ENCODE measurements at places on chromosomes 4 and X. TPM values are rescaled to one million over a fixed set of nuclear protein-coding genes. Genes with fewer than 3 reads are reported as not detected.

FATE1 gene
- total RNA-seq = not detected

MAD2L1 gene
- total RNA-seq = 28.1 TPM

HSFX2 gene
- total RNA-seq = 0.09 TPM

AVPR2 gene
- not detected for total RNA-seq

DGAT2L6 gene
- not detected for total RNA-seq

NEXMIF gene
- total RNA-seq = 0.42 TPM

MAOA gene
- total RNA-seq = 41.0 TPM

AMOT gene
- total RNA-seq = 1.5 TPM

ANOS1 gene
- total RNA-seq = 1.6 TPM

CT45A5 gene
- total RNA-seq = not detected

SOD3 gene
- total RNA-seq = 5.8 TPM

PABPC5 gene
- 0.17 TPM for total RNA-seq

SPOCK3 gene
- total RNA-seq = 0.08 TPM

ARAF gene
- total RNA-seq = 32.4 TPM

ABCG2 gene
- 23.6 TPM for total RNA-seq

ADGRG4 gene
- not detected for total RNA-seq

HPGD gene
- 113 TPM for total RNA-seq

JCHAIN gene
- total RNA-seq = 2.1 TPM

CXCL3 gene
- total RNA-seq = 0.51 TPM

KCTD8 gene
- not detected for total RNA-seq

ARHGAP36 gene
- not detected for total RNA-seq

TEX13B gene
- not detected for total RNA-seq

XAGE2 gene
- total RNA-seq = not detected

UGT2B7 gene
- total RNA-seq = 185 TPM

TCEAL1 gene
- total RNA-seq = 5.0 TPM

CSAG3 gene
- total RNA-seq = not detected

MAGEB2 gene
- not detected for total RNA-seq

DYNLT3 gene
- total RNA-seq = 9.5 TPM

PGRMC1 gene
- total RNA-seq = 314 TPM

SPANXA2 gene
- total RNA-seq = not detected

AGTR2 gene
- total RNA-seq = not detected

TXK gene
- total RNA-seq = 1.2 TPM

ARHGAP10 gene
- total RNA-seq = 13.0 TPM

TMEM33 gene
- 28.8 TPM for total RNA-seq

FAM13A gene
- 14.9 TPM for total RNA-seq

EFHC2 gene
- 0.08 TPM for total RNA-seq

RASSF6 gene
- total RNA-seq = 0.08 TPM

CXCL11 gene
- total RNA-seq = 0.79 TPM

XPNPEP2 gene
- 2.1 TPM for total RNA-seq

EPHA5 gene
- total RNA-seq = not detected

RPA4 gene
- 2.5 TPM for total RNA-seq

GLOD5 gene
- total RNA-seq = 0.67 TPM

HTR2C gene
- total RNA-seq = not detected

ACE2 gene
- 0.67 TPM for total RNA-seq

NUDT11 gene
- total RNA-seq = 0.08 TPM

UCP1 gene
- total RNA-seq = not detected

CPE gene
- 5.6 TPM for total RNA-seq

GRID2 gene
- total RNA-seq = not detected

PAGE4 gene
- total RNA-seq = not detected

USP51 gene
- total RNA-seq = 6.7 TPM

LRP2BP gene
- total RNA-seq = 0.17 TPM

TLR8 gene
- total RNA-seq = 3.2 TPM

PF4V1 gene
- not detected for total RNA-seq

FAM114A1 gene
- total RNA-seq = 108 TPM

FGB gene
- 11,744 TPM for total RNA-seq

Measured in liver (tissue), 10 donors.